T1000 (cell line): ENCODE measurements at places on chromosomes 13 and 19.

DNA sequence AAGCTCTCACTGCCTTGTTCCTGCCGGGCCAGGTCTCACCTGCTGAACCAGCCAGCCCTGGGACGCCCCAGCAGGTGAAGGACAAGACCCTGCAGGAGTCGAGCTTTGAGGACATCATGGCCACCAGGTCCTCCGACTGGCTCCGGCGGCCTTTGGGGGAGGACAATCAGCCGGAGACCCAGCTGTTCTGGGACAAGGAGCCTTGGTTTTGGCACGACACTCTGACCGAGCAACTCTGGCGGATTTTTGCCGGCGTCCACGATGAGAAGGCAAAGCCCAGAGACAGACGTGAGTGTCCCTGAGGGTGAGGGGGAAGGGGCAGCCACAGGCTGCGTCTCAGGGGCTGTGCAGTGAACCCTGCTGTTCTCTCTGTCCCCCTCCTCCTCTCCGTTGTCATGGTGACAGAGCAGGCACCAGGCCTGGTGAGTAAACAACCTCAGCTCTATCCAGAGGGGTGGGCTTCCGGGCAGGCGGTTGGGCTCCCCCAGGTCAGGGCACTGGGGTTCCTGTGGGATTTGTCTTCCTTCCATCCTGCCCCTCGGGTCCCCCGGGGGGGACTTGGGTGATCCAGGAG, 9.7 kb downstream of the TLE6 start:
- no peak for DNase-seq

- no peak for DNase-seq
Observed at GRCh38 chr13:108618233-108618632, 11.2 kb upstream of the MYO16 start.

DNA sequence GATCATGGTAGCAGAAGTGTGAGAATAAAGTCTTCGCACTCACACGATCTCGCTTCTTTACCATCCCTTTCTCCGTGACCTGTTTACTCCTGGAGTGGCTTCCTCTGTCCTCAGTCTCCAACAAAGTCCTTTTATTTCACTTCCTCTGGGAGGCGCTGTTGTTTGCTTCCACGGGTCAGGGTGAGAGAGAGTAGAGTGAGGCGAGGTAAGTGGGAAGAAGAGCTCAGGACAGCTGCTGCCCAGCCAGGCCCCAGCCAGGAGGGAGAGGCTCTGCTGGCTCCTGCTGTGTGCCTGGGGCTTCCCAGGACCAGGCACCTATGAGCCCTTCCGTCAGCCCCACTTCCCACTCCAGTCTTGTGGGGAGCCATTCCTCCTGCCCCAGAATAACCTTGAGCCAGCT, 242.1 kb downstream of the FGF9 start:
- DNase-seq, result no peak

- no peak for DNase-seq
Observed at GRCh38 chr13:112996671-112997091, 27.7 kb downstream of the MCF2L start.

DNA sequence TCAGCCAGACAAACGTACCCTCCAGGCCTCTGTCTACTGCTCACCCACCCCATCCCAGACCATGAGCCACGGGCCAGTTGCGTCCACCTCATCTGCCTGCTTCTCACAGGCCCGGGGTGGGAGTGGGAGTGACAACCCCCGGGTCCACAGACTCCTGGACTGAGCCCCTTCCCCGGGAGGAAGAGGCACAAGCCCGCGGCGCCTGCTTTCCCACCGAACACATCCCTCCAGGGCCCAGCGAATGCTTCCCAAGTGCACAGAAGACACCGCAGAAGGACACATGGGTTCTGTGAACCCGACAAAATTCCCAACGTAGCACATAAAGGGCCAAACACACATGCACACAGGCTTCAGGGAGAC, 18.0 kb upstream of the PLPP2 start:
- no peak for DNase-seq

- no peak for DNase-seq
Observed at GRCh38 chr13:101492251-101492910, 39.9 kb downstream of the ITGBL1 start.

DNA sequence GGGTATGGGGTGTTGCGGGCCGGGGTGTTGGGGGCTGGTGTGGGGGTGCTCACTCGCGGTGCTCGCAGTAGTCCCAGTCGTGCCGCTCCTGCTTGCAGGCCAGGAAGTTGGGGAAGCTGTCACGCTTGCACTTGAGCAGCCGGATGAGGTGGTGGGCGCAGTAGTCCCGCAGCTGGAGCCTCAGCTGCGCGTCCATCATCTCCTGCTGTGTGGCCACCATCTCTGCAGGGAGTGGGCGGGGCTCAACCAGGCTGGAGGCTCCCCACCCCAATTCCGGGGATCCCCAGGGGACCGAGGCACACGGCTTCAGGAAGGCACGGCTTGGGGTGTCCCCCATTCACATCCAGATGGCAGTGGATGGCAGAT, 5.2 kb downstream of the NDUFB7 start:
- DNase-seq, result no peak

- DNase-seq, result no peak
Observed at GRCh38 chr19:55446060-55446459, 3.0 kb upstream of the SHISA7 start.

- DNase-seq, result peak; percentile 61
Observed at GRCh38 chr19:46697204-46697960, 19.5 kb downstream of the PRKD2 start.

- no peak for DNase-seq
Observed at GRCh38 chr19:50269653-50270052, 59.5 kb downstream of the KCNC3 start.

GRCh38 chr19:11535792-11536595, 2.7 kb upstream of the CNN1 start:
- peak; percentile 80 for DNase-seq

DNA sequence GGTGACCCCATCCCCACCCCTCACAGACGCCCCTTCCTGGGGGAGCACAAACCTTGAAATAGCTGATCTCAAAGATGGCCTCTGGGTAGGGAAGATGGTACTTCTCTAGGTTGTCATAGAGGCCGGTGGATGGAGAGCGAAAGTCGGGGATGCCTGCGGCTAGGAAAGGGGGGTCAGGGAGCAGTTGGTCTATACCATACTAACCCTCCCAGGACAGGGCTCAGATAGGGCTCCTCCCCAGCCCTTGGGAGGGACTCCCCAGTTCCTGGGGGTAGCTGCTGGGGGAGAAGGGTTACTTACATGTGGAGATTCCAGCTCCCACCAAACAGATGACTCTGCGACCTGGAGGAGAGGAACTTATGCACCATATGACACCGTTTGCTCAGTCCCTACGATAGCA, 9.6 kb downstream of the SIRT2 start:
- DNase-seq, result no peak

DNA sequence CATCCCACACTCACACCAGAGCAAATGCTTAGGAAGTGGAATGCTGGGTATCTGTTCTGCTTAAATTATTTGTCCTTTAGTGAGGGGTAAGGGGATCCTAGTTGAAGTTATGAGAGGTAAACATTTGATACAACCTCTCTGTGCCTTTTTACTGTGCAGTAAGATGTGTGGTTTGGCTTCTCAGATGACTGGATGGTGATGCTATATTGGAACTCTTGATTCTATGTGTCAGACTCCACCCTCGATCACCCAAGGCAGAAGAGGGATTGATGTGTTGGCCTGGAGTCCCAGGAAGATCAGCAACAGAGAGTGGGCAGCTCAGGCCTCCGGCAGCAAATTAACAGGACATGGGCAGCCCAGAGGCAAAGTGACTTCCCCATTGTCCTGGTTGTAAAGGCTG, 66.7 kb downstream of the SIPA1L3 start:
- no peak for DNase-seq

DNA sequence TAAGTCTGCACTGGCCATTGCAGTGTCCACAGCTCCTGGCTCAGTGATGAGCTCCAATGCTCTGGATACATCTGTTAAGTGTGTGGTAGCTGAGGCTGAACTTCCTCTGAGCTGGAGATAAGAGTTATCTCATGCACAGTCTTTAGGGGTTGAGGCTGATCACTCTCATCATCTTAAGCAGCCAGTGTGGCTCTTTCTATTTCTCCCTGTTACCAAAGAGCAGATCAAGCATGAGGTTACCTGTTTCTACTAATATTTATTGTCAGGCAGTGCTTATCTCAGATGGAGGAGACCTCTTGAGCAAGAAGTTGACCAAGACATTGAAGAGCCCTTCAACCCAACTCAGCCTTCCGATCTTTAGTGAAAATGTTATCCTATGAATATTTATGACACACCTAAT, 6.6 kb upstream of the OR10H2 start:
- no peak for DNase-seq

- DNase-seq, result no peak
Observed at GRCh38 chr13:100552755-100553154, 35.8 kb downstream of the GGACT start.

DNA sequence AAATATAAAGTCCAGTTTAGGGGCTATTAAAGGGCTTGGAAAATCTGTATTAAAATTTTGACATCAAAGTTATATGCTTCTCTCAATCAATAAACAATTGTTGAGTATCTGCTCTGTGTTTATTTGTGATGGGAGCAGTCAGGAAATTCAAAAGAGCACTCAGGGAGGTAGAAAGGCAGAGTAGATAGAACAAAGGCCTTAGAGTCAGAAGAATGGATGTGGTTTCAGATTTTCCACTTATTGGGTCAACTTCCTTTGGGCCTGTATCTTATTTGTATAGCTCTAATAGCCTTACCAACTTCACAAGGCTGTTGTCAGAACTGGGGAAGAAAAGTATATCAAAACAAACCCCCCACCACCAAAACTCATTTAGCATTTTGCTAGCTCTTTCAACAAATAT, 302.6 kb downstream of the SPRY2 start:
- DNase-seq, result no peak

DNA sequence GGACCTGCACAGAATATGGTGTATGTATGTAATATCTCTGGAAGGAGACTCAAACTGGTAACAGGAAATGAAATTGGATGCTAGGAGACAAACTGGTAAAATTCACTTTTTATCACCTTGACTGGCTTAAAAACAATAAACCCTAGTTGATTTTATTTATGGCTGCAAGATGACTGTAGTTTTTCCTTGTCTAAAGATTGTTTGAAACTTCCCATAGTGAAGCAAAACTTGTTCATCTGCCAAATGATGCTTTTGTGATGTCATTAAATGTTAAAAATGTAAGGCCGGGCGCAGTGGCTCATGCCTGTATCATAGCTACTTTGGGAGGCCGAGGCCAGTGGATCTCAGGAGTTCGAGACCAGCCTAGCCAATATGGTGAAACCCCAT, 2.5 kb upstream of the ECH1 start:
- DNase-seq, result no peak

DNA sequence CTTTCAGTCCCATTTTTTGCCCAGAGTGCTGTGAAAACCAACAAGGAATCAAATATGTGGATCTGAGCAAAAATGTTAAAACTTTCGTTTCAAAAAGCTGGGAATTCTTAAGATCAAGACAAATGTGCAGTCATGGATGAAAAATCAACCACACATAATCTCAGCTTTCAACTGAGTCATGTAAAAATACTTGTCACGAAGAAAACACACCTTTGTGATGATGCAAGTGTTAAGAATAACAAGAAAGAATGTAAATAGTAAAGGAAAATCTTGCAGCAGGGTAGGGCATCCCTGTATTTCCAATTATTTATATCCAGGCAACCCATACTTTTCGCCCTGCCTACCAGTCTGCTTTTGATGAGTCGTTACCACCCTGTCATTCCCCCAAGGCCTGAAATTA, 27.4 kb upstream of the DCLK1 start:
- no peak for DNase-seq

DNA sequence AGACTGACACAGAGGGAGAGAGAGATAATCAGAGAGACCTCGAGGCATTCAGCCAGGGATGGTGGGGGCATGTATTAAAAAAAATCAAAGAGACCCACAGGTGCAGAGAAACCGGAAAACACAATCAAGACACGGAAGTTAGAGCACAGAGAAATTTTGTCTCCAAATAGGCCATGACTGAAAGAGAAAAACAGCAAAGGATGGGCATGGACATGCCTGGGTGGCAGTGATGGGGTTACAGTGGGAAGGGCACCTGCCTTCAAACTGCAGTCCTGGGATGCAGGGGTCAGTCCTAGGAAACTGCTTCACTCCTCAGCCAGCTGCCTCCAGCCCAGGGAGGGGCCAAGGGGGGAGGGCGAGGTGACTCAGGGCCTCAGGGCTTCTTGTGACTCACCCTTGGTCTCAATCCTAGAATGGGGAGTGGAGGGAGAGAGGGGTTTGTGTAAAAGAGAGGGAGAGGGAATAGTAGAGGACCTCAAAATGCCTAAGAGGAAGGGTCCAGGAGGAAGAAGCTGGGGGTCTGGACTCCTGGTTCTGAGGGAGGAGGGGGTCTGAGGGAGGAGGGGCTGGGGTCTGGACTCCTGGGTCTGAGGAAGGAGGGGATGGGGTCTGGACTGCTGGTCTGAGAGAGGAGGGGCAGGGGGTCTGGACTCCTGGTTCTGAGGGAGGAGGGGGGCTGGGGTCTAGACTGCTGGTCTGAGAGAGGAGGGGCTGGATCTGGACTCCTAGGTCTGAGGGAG, 3.6 kb upstream of the KCNN4 start:
- DNase-seq, result peak; percentile 73

DNA sequence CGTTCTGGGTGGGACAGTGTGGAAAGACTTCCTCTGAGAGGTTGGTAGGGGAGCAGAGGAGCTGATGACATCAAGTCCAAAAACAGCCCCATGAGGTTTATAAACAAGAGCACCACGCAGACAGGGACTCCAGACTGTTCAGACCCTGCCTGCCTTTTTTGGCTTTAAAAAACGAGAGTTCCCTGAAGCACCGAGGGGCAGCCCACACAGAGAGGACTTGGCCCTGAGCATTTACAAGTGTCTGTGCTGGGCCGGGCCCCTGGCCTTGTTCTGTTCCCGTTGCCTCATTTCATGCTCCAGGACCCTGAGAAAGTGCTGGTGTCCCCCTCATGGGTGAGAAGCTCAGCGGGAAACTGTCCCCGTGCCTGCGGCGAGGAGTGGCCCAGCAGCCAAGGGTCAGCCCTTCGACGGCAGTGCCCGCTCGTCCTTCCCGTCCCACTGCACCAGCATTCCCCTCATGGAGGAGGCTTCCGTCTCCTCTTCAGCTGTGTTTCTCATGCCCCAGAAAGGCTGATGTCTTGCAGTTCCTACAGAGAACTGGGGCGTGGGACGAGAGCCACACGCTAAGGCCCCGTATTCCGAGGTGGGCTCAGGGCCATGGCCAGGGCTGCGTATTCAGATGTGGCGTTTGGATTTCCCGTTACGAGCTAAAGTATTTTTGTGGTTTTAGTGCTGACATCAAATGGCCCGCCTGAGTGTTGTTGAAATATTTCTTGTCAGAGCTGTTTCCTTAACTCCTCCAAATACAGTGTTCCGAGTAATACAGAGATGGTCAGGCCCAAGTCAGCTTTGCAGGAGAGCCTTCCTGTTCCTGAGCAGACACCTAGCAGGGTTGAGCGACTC, 93.5 kb downstream of the ATP11A start:
- no peak for DNase-seq

- no peak for DNase-seq
Observed at GRCh38 chr19:44202470-44202869, 9.9 kb upstream of the ZNF227 start.

DNA sequence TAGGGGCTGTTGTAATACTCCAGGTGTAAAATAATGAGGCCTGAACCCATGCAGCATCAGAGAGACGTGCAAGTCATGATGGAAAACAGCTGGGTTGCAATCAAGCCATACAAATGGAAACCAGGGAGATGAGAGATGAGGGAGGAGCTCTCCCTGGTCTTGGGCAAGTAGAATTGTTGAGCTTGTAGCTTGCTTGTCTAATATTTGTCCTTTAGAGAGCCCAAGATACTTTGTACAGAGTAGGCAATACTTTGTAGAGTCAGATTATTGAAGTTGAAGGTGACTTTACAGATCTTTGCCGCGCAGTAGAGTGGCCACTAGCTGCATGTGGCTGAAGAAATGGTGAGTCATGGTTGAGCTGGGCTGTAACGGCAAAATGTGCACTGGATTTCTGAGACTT, 8.3 kb downstream of the ATP8A2 start:
- no peak for DNase-seq
